T1000 (cell line): ENCODE measurements at places on chromosomes 3 and 15.

DNA sequence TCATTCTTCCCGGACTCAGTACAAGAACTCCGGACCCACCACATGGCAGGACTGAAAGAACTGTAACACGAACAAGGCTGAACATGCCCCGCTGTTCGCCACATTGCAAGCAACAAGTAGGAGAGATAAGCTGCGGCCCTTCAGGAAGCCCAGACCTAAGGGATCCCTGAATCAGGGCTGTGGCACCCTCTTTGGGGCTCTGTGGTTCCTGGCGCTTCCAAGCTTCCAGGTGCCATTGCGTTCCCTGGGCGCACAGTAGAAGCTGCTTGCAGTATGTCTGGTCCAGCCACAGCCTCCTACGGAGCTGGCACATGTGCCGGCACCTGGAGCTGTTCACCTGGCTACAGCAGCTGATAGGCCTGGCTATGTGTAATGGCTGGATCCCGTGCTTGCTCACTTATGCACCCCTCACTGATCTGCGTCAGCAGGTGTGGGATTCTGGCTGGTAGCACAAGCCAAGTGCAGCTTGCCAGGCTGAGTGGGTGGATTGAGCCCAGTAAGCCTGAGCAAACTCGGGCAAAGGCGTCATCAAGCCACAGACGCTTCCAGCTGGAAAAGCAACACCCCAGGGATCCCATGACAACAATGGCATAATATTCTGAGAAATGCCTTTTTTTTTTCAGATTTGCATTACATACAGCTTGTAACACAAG lies 748.6 kb upstream of the GBE1 start:
- DNase-seq = no peak

GRCh38 chr3:57150113-57150581 lies 15.0 kb downstream of the IL17RD start:
- DNase-seq = no peak

DNA sequence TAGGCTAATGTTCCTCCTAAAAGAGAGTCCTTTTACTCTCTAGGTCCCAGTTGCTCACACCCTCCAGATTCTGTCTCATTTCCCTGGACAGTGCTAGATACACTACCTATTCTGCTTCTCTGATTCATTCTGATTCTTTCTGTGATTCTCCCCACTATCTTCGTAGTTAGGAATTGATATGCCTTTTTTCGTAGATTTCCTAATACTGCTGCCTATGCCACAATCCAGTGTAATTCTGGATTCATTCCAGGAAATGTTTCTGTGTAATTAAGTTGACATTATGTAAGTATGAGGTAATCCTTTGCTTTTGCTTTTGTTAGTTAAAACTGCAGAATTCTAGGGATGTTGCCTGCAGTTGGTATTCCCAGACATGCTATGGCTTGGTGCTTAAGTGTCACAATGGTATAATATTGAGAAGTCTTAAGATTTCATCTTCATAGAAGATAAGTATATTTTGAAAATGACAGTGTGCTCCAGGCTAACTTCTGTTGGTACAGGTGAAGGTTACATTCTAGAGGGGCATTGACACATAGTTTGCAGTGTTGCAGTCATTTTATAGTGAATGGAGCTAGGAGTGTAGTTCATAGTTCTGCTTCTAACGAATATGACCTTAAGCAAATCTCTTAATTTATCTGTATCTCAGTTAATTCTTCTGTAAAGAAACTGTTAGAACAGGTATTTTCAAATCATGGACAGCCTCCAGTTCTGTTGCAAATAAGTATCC lies 54.3 kb downstream of the RIOX2 start:
- no peak for DNase-seq

- DNase-seq = no peak
These were observed 207.6 kb downstream of the UACA start for GRCh38 chr15:70555713-70556112.

- DNase-seq = no peak
These were observed 76.5 kb upstream of the SPRED1 start for GRCh38 chr15:38176155-38176554.

- DNase-seq = no peak
These were observed 63.0 kb upstream of the PFN2 start for GRCh38 chr3:150033721-150034120.

DNA sequence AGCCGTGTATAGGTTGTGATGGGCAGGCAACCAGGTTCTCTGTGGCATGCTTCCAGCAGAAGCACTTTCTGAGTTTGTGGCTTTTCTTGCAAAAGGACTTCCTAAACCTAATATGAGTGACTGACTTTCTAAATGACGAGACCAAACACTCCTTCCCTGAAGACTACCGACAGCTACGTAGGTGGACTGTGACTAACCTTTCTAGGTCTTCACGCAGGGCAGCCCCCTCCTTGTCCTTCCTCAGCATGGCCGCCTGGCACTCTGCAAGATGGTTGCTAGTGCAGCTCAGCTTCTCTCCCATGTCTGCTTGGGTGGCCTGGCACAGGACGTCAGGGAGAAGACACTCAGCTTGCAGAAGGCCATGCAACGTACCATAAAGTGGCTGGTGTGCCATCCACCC lies 20.9 kb downstream of the CXCR6 start:
- DNase-seq = no peak

GRCh38 chr3:45179163-45179562 lies 33.0 kb upstream of the CDCP1 start:
- DNase-seq = peak; percentile 26

DNA sequence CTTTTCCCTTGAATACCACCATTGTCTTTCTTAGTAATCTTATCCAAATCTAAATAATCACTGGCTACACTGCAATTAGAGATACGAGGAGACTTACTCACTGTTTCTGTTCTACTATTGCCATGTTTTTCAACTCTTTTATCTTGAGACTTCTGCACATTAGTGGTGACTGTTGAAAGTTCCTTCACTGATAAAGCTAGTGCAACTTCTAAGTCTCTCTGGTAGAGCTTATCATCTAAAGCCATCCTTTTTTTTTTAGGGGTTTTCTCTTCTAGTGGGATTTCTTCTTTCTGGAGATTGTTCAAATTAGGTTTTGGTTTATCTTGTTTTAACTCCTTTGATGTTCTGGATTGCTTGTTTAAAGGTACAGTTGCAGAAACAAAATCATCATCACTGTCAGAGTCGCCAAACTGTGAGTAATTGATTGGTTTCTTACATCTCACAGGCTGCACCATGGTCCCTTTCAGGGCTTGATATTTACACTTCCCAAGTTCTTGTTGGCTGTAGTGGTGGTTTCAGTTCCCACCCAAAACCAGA lies 37.7 kb downstream of the NCK1 start:
- DNase-seq = no peak

GRCh38 chr3:56806407-56806806 lies 4.7 kb upstream of the ARHGEF3 start:
- DNase-seq = no peak

GRCh38 chr15:96322536-96323318 lies 7.8 kb upstream of the NR2F2 start:
- DNase-seq = no peak

DNA sequence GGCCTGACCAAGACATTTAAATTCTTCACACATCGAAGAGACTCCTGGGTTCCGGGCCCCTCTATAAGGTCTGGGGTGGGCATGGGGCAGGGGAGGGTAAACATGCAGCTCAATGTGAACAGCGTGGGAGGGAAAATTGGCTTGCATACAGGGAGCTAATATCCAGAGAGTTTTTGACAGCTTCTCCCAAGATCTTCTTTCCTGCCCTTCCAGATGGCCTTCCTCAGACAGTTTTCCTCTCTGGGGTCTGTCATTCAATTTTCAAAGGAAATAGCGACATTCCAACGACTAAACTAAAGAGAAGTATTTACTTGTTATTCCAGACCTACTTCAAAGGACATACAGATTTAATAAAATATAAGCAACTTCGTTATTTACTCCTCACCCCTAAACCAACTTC lies 1030.6 kb downstream of the MCTP2 start:
- DNase-seq = no peak

DNA sequence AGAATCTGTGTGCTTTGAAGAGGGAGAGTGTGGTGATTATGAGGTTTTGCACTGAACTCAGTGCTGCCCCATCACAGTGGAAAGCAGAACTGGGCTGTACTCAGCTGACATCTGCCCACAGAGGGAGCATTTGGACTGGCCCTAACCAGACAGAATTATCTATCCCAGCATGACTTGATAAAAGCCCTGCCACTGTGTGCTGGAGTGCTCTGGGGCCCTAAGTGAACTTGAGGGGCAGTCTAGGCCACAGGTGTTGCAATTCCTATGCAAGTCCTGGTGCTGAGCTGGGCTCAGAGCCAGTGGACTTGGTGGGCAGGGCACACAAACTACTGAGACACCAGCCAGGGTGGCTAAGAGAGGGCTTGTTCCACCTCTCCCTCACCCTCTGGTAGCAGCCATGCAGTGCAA lies 269.2 kb upstream of the CTNNB1 start:
- DNase-seq = no peak

DNA sequence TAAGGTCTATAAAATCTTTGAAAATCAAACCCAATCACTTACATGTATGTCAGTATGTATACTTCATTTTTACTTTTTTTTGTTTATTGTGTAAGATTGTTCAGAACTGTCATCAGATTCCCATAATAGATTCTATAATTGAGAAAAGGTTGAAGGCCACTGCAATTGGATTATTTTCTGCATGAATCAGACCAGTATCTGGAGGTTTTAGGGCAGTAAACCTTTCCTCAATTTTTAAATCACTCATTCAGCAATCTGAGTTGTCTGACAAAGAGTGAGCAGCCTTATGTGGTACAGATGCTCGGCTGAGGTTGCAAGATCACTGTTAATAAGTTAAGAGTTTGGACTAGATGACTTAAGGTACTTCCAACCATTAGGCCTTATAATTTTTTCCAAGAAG lies 96.0 kb downstream of the TP63 start:
- DNase-seq = no peak

GRCh38 chr3:197750858-197751737 lies 1.4 kb downstream of the FYTTD1 start:
- DNase-seq = no peak

- no peak for DNase-seq
These were observed 36.0 kb downstream of the FOXP1 start for GRCh38 chr3:71547249-71548198.

DNA sequence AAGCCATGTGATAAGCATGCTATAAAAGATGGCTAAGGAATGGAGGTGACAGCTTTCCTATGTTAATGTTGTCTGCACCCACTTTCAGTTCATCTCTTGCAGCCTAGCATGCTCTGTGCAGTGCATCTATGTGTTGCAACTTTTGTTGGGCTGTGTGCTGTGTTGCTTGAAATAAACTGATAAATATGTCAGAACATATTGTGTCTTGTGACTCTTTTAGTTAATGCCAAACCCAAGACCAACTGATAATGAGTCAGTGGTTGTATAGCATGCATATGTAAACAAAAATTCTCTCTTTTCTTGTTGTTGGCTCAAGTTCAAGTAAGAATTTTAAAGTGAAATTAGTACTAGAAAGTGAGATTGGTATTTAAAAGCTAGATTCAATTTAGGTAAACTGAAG lies 37.0 kb upstream of the SCN10A start:
- DNase-seq = no peak

DNA sequence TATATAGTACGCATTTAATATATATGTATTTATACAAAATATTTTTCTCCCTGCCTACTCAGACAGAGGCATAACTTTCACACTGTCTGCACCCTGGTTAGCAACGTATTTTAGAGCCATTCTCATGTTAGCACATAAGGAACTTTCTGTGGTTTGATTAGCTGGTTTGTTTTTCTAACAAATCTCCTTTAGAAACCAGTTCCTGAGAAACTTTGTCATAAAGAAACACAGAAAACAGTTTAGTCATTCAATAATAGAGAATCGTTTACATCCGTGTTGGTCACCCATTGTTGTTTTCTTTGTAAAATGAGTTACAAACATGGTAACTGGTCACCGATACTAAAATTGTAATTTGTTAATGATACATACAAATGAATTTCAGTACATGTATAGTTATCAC lies 5.9 kb upstream of the NGRN start:
- DNase-seq = no peak

GRCh38 chr15:39692356-39693327 lies 90.0 kb downstream of the FSIP1 start:
- DNase-seq = no peak

- DNase-seq = no peak
These were observed 62.7 kb upstream of the SLCO3A1 start for GRCh38 chr15:91790836-91791235.

DNA sequence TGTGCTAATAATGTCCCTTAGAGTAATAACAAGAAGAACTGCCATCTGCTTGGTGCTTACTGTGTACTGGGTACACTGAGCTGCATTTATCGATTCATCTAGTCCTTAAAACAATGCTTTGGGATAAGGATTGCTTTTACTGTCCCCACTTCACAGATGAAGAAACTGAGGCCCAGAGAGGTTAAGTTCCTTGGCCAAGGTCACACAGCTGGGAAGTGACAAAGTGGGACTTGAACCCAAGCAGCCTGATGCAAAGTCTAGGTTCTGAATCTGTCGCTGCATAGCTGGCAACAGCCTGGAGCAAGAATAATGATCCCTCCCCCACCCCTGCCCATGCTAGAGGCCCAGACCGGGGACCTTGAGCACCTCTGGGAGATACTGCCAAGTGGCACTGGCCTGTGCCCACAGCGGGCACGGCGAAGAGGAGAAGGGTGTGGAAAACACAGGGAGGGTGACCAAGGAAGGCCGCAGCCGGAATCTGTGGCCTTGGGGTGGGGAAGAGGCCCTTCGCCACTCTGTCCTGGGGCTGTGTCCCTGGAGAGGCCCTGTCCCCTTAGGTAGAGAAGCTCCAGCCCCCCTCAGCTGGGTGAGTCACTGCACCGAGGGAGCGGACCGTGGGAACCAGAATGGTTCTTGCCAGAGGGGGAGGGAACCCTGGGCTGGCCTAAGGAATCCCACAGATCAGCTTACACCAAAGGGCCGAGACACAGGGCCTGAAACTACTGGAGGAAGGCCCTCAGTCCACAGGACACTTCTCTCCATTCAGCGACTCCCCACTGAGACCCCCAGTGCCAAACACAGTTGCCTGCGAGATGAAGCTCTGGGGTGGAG lies 3.5 kb downstream of the PLXND1 start:
- DNase-seq = peak; percentile 34

DNA sequence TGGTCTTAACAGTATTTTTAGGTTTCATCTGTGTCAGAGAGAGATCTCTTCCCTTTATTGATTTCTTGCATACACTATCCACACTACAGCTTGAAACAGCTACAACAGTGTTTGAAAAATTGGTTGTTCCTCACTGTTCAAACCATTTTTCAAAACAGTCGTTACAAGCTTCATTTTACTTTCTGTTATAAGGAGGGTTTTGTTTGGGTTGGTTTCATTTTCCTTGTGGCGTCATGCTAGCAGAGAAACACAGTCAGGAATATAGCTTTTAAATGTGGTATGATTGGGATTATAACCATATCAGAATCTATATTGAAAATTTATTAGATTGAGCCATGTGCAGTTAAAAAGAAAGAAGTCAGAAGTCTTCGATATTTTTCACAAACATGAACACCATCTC lies 400.6 kb downstream of the ZBTB20 start:
- no peak for DNase-seq
